ENCODE measurements at places on chromosomes 4 and X. TPM values are rescaled to one million over a fixed set of nuclear protein-coding genes. Genes with fewer than 3 reads are reported as not detected.

The CCDC110 gene
- not detected for polyA plus RNA-seq

The NPY1R gene
- not detected for polyA plus RNA-seq

The UGT2B10 gene
- not detected for polyA plus RNA-seq

The SPATA4 gene
- not detected for polyA plus RNA-seq

The GAB3 gene
- polyA plus RNA-seq = 44.0 TPM

The C1QTNF7 gene
- polyA plus RNA-seq = not detected

The RLIM gene
- 10.3 TPM for polyA plus RNA-seq

The PGAM4 gene
- not detected for polyA plus RNA-seq

GRCh38 chr4:140874056-140874455 is 117.9 kb upstream of the TBC1D9 start:
- H3K4me3 ChIP-seq = no peak overlapping the region
- H3K27me3 ChIP-seq = no peaks in the 10 kb centered on the region
- no peaks in the 10 kb centered on the region for H3K36me3 ChIP-seq
- DNase-seq = no peak
- H3K4me1 ChIP-seq = no peaks in the 10 kb centered on the region

- H3K4me3 ChIP-seq = no peak overlapping the region
- no peaks in the 10 kb centered on the region for H3K27me3 ChIP-seq
- H3K27ac ChIP-seq = no peak overlapping the region
- H3K36me3 ChIP-seq = no peaks in the 10 kb centered on the region
Observed at GRCh38 chr4:128516301-128516969, 228.8 kb upstream of the PGRMC2 start.

GRCh38 chr4:6470502-6471306 is 1.7 kb downstream of the PPP2R2C start:
- DNase-seq = no peak
- H3K4me1 ChIP-seq = no peaks in the 10 kb centered on the region
- H3K4me3 ChIP-seq = no peak overlapping the region

DNA sequence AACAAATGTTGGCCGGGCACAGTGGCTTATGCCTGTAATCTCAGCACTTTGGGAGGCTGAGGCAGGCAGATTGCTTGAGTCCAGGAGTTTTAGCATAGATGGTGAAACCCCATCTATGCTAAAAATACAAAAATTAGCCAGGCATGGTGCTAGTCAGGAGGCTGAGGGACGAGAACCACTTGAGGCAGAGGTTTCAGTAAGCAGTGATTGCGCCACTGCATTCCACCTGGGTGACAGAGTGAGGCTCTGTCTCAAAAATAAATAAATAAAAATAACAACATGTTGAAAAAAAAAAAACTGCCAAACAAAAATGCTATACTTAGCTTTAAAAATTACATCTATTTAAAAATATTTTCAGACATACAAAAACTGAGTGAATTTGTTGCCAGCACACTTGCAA is 374.2 kb upstream of the SMIM31 start:
- no peak for DNase-seq
- H3K4me3 ChIP-seq = no peak overlapping the region
- H3K27me3 ChIP-seq = peaks cover 14% of the 10 kb centered on the region
- H3K27ac ChIP-seq = no peak overlapping the region

DNA sequence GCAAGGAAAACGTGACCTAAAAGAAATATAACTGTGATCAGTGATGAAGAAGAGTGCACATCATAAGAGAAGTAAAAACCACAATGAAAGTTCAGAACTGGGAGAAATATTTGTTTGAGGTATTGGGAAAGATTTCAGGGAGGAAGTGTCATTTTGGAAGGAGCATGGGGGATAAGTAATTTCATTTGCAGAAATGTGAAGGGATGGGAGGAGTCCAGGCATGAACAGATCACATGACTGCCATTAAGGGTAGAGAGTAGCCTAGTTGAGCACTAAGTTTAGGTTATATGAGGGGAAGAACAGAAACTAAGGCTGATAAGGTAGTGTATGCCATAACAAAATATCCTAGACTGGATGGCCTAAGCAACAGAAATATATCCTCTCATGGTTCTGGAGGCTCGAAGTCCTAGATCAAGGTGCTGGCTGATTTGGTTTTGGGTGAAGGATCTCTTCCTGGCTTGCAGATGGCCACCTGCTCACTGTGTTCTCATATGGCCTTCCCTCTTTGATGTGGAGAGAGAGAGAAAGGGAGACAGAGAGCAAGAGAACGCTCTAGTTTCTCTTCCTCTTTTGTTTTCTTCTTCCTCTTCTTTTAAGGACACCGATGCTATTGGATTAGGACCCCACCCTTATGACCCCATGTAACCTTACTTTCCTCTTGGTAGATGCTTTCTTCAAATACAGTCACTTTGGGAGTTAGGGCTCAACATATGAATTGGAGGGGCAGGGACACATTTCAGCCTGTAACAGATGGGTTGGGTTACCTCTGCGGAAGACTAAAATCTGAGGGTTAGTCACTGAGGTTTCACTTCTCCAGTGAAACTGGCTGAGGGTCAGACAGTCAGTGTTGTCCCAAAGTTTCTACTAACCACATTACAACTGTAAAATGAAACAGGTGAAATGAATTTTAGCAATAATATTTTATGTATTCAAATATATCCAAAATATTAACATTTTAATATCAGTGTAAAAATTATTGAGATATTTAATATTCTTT is 77.9 kb downstream of the EGF start:
- H3K27ac ChIP-seq = peak overlapping the region; percentile 48
- no peaks in the 10 kb centered on the region for H3K27me3 ChIP-seq
- H3K36me3 ChIP-seq = no peaks in the 10 kb centered on the region
- peaks cover 63% of the 10 kb centered on the region for H3K4me1 ChIP-seq

GRCh38 chr4:87502580-87503238 is 26.5 kb downstream of the SPARCL1 start:
- H3K4me1 ChIP-seq = no peaks in the 10 kb centered on the region
- no peak overlapping the region for H3K4me3 ChIP-seq
- H3K27me3 ChIP-seq = no peaks in the 10 kb centered on the region
- H3K36me3 ChIP-seq = no peaks in the 10 kb centered on the region
- H3K27ac ChIP-seq = no peak overlapping the region

DNA sequence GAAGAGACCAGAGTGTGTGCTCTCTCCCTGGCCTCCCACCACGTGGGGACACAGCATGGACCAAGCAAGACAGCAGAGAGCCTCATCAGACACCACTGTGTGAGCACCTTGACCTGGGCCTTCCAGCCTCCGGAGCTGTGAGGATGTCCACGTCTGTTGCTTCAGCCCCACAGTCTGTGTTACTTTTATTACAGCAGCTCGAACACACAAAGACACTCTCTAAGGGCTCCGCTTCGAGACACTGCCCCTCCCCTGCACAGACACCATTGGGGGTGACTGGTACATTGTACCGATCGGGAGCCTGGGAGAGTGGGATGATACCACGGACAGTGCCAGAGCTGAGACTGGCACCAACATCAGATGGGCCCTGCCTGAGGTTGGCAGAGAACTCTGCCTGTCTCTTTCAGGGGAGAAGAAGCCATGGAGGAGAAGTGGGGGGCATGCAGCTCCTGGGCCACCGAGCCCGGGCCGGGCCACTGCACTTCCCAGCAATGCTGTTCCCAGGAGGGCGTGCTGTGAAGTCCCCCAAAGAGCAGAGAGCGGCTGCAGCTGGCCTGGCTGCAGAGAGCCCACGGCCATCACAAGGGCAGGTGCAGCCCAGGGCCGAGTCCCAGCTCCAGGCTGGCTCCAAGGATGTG is 48.1 kb upstream of the HMX1 start:
- H3K36me3 ChIP-seq = no peaks in the 10 kb centered on the region
- H3K4me1 ChIP-seq = no peaks in the 10 kb centered on the region
- no peak overlapping the region for H3K27ac ChIP-seq
- no peak for DNase-seq
- H3K27me3 ChIP-seq = no peaks in the 10 kb centered on the region

DNA sequence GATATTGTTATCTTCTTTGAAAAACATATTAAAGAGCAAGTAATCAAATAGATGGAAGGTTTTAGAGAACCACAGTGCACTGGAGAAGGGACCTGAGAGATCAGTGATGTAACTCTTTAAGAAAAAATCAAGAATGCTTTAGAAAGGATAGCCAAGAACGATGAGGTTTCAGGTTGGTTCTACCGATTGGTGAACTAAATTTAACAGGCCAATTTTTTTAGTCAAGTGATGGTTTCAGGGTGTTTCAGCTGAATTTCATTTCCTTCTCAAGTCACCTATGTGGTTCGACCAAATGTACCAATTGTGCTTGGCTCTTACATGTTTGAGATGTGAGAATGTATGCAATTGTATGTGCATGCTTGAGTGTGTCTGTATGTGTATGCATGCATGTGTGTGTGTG is 26.5 kb downstream of the HS3ST1 start:
- DNase-seq = no peak
- no peaks in the 10 kb centered on the region for H3K4me1 ChIP-seq
- no peaks in the 10 kb centered on the region for H3K27me3 ChIP-seq
- no peak overlapping the region for H3K4me3 ChIP-seq

GRCh38 chrX:87376896-87377295 is 140.7 kb upstream of the KLHL4 start:
- H3K27me3 ChIP-seq = no peaks in the 10 kb centered on the region
- no peaks in the 10 kb centered on the region for H3K36me3 ChIP-seq
- DNase-seq = no peak
- no peak overlapping the region for H3K4me3 ChIP-seq

- H3K4me3 ChIP-seq = no peak overlapping the region
- no peaks in the 10 kb centered on the region for H3K36me3 ChIP-seq
- DNase-seq = no peak
- no peak overlapping the region for H3K27ac ChIP-seq
- H3K27me3 ChIP-seq = no peaks in the 10 kb centered on the region
- H3K4me1 ChIP-seq = no peaks in the 10 kb centered on the region
Observed at GRCh38 chr4:67332627-67333026, 212.7 kb downstream of the CENPC start.

DNA sequence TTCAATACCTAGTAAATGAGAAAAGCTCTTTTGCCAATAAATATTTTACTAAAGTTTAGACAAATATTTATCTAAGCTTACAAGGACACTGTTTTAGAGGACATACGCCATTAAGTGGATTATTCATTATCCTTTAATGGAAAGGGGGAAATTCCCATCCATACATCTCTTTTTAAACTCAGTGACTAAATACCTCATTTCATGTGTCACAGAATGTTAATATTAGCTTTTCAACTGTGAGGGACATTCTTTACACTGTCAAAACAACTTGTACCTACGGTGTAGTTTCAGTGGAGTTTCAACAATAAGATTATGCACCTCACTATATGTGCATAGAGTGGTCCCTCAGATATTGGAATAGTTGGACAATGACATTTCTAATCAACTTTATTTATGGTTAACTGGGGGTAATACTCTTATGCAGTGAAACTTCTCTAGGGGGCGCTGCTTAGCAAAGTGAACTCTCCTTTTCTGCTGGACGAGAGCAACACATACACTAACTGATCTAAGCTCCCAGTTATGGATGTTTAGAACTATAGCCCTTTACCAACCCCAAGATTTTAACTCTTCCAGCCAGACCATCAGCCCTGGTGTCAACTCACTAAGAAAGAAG is 9.7 kb downstream of the HS6ST2 start:
- H3K27me3 ChIP-seq = no peaks in the 10 kb centered on the region
- no peaks in the 10 kb centered on the region for H3K4me1 ChIP-seq
- no peak overlapping the region for H3K4me3 ChIP-seq

DNA sequence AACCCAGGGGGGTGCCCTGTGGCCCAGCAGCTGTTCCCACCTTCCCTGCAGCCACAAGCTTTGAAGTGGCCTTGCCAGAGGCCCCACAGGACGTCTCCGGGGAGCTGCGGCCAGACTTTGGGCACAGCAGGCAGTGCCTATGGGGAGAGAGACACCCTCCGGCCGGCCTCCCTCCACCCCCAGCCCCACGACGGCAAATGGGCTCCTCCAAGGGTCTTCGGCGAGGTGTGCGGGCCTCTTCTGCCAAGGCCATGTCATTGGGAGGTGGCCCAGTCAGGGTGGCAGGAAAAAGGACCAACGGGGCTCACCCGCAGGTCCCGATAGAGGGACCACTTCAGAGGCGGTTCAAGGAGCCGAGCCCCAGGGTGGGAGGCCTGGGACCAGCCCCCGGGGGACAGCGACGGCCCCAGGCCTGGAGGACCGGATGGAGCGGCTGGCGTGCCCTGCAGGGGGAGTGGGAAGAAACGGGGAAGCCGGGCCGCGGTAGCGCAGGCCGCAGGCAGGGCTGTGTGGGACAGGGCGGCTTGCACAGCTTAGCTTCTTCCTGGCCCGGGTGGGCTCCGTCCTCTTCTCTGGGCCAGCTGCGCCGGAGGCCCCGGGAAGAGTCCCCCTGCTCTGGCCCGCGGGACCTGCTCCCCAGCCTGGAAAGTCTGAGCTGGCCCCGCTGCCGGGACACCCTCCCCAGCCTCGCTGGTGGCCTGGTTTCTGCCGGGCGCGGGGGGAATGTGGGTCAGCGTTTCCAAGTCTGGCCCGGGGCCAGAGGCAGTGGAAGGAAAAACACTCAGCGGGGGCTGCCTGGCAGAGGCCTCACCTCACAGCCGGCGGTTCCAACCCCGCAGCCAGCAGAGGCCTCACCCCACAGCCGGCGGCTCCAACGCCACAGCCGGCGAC is 21.9 kb upstream of the SPON2 start:
- no peaks in the 10 kb centered on the region for H3K36me3 ChIP-seq
- H3K27ac ChIP-seq = no peak overlapping the region
- no peak overlapping the region for H3K4me3 ChIP-seq
- H3K4me1 ChIP-seq = no peaks in the 10 kb centered on the region

DNA sequence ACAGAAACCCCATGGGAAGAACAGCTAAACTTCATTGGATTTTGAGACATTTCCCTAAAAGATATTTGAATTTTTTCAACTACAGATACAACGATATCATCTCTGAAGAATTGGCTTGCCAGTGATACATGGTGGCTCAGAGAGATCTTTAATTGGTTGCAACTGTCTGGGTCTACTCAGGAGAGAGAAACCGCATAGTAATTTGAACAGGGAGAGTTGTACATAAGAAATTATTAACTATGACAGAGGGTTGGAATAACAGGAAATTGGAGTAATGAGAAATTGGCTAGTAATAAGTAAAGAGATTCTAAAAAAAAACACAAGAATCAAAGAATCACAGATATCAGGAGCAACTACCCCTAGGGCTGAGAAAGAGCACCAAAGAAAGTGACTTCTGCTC is 118.4 kb downstream of the KLHL13 start:
- H3K36me3 ChIP-seq = no peaks in the 10 kb centered on the region
- no peak overlapping the region for H3K27ac ChIP-seq
- no peaks in the 10 kb centered on the region for H3K27me3 ChIP-seq
- no peak overlapping the region for H3K4me3 ChIP-seq
- H3K4me1 ChIP-seq = no peaks in the 10 kb centered on the region

DNA sequence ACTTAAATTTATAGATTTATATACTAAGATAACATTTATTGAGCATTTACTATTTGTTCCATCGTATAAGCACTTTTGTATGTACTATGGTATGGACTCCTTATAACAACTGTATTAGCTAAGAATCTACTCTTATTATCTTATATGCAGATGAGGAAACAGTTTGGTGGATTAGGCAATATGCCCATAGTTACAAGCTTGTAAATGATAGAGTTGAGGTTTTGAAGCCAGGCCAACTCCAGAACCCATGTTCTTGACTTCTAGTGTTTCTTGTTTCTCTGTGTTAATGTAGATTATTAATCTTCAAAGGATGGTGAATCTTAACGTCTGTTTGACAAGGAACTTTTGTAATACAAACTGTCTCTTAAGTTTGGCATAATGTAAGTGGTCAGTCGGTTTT is 71.3 kb downstream of the STIM2 start:
- H3K36me3 ChIP-seq = no peaks in the 10 kb centered on the region
- H3K4me3 ChIP-seq = no peak overlapping the region
- no peaks in the 10 kb centered on the region for H3K27me3 ChIP-seq
